ENCODE measurements at places on chromosomes 6 and 20. TPM values are rescaled to one million over a fixed set of nuclear protein-coding genes. Genes with fewer than 3 reads are reported as not detected.
A peak's percentile ranks its signal among the peaks of the same experiment; 100 is the strongest.

GRCh38 chr6:53623497-53623896 lies 42.1 kb downstream of the KLHL31 start:
- peak; percentile 13 for DNase-seq

DNA sequence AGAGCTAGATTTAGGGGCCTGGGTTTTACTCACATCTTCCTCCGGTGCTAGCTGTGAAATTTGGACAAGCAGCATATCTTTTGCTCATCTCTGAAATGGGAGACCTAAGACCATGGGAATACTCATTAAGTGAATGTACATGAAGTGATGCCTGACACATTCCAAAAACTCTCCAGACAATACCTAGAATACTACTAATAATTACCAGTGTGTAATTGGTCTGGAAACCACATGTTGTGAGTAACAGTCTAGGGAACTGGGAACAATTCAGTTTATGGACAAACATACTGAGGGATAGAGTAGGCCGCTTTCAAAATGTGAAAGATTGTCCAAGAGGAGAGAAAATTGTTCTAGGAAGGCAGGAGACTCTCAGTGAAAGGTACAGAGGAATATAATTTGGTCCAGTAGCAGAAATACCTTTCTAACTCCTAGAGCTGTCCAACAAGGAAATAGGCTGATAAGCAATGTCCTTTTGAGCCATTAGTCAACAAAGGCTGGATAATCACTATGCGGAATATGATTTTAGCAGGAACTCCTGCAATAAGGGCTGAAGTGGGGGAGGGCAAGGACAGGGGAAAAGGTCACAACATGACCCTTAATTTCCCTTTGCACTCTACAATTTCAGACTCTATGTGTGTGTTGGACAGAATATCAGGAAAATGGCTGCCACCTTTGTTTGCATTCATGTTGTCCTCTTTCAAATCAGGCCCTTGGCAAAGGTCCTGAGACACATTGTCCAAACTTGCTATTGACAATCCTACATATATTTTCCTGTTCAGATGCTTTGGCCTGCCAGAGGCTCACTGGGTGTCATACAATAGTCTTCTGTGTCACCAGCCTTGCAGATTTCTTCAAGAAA lies 315.4 kb downstream of the PLCB1 start:
- DNase-seq = no peak

DNA sequence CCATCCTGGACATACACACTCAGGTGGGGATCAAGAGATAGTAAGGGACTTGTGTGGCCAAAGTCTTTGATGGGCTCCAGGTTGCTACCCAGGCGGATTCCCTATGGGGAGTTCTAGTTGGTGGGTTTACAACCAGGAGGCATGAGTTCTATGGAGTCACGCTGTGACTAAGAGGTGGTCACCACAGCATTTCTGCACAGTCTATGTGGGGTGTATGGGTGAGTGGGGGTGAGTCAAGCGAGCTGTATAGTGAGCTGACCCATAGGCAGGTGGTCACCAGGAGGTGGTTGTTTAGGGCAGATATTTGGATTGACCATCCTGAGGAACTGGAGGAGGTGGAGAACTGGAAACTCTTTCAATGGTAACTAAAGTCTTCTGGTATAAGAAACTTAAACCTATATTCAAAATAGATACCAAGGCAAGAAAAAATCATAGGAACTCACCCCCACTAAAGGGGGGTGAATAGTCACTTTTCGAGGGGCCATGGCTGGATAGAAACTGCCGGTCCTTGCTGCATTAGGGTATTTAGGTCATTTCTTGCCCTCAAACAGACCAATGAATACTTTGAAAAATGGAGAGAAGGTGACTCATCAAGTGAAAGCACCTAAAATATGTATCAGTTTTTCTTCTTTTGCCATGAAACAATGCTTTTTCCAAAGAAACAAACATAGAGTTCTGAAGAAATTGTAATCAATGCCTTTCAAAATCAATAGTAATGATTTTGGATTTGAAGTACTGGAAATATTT lies 84.3 kb upstream of the NRN1 start:
- DNase-seq = no peak

DNA sequence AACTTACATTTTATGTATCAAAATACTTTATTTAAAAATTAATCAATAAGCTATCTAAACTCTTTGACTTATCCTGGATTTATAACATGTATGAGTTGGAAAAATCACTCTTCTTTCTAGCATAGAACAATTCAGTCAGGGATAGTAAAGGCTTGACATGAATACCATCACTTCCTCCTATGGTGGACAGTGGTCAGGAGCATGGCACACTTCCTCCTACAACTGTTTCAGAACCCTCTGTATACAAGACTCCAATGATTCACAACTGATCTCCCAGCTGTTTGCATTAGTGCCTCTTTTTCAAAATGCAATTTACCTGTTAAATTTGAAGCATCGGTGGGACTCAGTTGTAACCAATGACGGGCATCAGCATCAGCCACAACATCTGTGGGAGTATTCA lies 129.7 kb downstream of the RALGAPA2 start:
- DNase-seq = no peak

- DNase-seq = no peak
Observed at GRCh38 chr20:46787991-46788762, 78.7 kb downstream of the SLC2A10 start.

DNA sequence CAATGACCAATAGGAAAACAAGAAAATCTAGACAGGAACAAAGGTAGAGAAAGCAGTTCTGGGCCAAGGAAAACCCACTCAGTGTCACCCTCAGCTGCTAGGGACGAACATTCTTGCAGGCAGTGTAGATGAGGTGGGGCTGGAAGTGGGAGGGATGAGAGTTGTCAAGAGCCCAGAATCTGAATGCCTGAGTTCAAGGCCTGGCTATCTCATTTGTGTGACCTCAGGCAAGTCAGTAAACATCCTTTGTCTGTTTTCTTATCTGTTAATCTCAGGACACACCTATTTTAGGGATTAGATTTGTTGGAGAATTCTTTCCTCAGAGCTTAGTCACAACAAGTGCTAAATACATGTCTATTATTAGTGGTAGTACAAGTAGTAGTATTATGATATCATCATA lies 50.9 kb upstream of the KIF16B start:
- no peak for DNase-seq

The ERVFRD-1 gene
- total RNA-seq = not detected

The SLC17A1 gene
- not detected for total RNA-seq

The LRFN2 gene
- total RNA-seq = not detected

The PRPH2 gene
- total RNA-seq = 2.6 TPM

All from fibroblast of villous mesenchyme (primary cell).